Right lung (tissue), 10 donors: ENCODE measurements at places on chromosomes 6 and 20. TPM values are rescaled to one million over a fixed set of nuclear protein-coding genes. Genes with fewer than 3 reads are reported as not detected.

- DNase-seq = no peak
These were observed 3.9 kb upstream of the TEAD3 start for GRCh38 chr6:35500782-35501181.

- no peak for DNase-seq
These were observed 27.1 kb upstream of the FABP7 start for GRCh38 chr6:122752459-122752858.

DNA sequence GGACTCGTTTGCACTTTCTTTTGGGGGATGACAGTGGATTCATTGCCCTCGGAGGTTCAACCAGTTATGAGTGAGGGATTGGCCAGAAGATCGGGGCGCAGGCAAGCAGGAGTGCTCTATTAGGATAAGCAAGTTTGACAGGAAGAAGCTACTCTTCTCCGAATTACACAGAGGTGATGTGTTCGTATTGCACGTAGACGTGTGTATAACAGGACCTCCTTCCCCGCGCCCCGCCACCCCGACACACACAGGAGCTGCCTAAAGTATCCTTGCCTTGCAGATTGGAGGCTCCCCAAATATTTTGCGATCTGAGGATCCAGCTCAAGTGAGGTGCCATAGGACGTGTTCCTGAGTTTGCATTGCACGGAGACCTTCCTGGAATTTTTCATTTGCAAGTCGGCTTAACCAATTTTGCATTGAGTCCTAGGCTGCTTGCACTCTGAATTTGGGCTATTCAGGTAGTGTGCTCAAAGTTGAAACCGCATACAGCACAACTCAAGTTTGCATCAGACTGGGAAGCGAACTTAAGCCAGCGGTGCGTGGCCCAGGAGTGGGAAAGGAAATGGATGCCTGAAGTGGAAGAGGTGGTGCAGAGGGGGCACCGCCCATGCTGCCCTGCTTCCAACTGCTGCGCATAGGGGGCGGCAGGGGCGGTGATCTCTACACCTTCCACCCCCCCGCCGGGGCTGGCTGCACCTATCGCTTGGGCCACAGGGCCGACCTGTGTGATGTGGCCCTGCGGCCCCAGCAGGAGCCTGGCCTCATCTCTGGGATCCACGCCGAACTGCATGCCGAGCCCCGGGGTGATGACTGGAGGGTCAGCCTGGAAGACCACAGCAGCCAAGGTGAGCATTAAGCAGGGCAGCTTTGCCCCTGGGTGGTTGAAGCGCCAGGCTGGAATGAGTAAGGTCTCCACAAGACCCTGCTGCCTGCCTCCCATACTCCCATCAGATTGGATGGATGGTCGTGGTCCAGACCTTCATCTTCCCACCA lies 770 bp downstream of the TCF19 start:
- no peak for DNase-seq

NANP gene
- polyA plus RNA-seq = 4.7 TPM

EPHA7 gene
- 10.4 TPM for polyA plus RNA-seq

DHX16 gene
- polyA plus RNA-seq = 40.9 TPM
